OCI-LY7 (cell line): ENCODE measurements at places on chromosomes 5 and 9. TPM values are rescaled to one million over a fixed set of nuclear protein-coding genes. Genes with fewer than 3 reads are reported as not detected.
A peak's percentile ranks its signal among the peaks of the same experiment; 100 is the strongest.

GRCh38 chr5:143985832-143986515 is 174.0 kb downstream of the HMHB1 start:
- DNase-seq, result no peak

- DNase-seq, result no peak
Measured at GRCh38 chr5:7396713-7397454, 946 bp downstream of the ADCY2 start.

- DNase-seq, result peak; percentile 77
Measured at GRCh38 chr9:133130685-133131244, 9.7 kb upstream of the RALGDS start.

DNA sequence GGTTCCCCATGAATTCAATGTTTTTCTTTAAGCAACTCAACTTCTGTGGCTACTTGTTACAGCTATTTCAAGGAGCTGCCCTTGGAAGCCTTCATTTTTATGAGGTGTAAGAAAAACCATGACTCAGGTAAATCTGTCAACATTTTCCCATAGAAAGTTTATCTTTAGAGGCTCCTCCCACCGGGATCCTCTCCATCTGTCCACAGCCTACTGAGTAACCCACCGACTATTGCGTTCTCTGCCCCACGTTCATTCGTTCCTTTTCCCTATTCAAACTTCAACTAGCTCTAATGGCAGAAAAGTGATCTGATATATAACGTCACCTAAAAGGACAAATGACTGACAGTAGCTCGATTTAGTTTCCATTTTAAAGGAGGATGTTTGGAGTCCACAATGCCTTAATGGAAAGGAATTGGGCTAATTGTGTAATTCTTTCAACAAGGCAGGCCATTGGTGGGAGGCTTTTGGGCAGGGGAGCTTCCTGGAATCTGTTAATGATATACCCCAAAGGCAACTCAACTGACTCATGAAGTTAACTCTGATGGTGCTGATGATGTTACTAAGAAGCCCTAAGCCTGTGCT is 29.3 kb upstream of the NR3C1 start:
- DNase-seq, result peak; percentile 35

- no peak for DNase-seq
Measured at GRCh38 chr9:114261026-114261425, 61.9 kb upstream of the ORM1 start.

Gene ZSWIM6
- total RNA-seq, result 0.17 and 0.18 TPM in 2 replicates

Gene PFN3
- not detected in 2 replicates for total RNA-seq

DNA sequence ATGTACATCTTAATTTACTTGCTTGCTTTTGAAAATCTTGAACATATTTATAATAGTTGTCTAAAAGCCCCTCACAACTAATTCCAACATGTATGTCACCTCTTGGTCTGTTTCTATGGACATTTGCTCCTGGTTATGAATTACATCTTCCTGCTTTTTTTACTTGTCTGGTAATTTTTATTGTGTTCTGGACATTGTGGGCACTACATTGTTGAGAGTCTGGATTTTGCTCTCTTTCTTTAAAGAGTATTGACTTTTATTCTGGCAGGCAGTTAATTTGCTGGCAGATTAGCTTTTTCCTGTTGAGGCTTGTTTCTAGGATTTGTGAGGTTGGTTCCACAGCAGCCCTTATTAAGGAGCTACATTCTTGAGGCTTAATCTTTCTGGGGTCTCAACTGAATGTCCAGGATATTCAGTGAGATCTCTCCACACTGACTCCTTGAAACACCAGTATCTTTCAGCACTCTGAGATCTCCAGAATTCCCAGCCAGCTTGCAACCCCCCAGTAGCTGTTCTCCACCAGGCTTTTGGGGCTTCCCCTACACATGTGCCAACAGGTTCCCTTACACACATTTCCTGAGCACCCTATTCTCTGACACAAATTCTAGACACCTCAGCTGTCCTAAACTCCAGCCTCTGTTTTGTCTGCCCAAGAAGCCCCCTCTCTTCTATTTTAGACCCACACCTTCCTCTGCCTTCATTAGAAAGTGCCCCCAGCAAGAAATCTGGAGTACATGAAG is 27.4 kb downstream of the KIAA1191 start:
- no peak for DNase-seq

- no peak for DNase-seq
Measured at GRCh38 chr9:113026200-113026599, 14.2 kb upstream of the ZNF883 start.

GRCh38 chr5:61465066-61465465 is 133.0 kb downstream of the ZSWIM6 start:
- no peak for DNase-seq

DNA sequence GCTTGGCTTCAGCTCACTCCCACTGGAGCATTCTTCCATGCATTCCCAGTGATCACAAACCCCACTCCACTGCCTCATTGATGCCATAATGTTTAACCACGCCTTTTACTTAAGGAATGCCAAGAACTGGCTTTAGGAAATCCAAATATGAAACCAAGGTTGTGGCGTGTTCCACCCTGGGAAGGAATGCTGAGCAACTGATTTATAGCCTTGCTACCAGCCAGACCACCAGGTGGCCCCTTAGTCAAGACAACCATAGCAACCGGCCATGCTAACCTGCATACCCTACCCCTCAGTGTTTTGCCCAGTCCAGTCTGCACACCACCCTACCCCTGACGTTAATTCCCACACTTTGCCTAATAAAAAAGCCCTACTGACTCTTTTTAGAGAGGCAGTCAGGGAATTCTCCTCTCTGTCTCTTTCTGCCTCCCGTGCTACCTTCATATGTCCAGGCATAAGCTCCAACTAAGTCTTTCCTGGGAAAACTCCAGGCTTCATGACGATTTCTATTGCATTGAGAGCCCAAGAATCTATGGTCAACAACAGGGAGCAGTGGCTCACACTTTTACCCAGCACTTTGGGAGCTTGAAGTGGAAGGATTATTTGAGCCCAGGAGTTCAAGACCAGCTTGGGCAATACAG is 27.0 kb upstream of the PRRC2B start:
- DNase-seq, result peak; percentile 68
